ENCODE measurements at places on chromosomes 7 and 10. TPM values are rescaled to one million over a fixed set of nuclear protein-coding genes. Genes with fewer than 3 reads are reported as not detected.

Gene BLNK
- not detected for total RNA-seq

Gene FBXL15
- 4.3 TPM for total RNA-seq

Gene ACTR3C
- 7.4 TPM for total RNA-seq

Gene SFMBT2
- 1.7 TPM for total RNA-seq

Gene SUGCT
- total RNA-seq = 8.4 TPM

Gene FOXP2
- 0.86 TPM for total RNA-seq

Gene ZNF804B
- total RNA-seq = under 0.01 TPM

GRCh38 chr10:77879710-77880109 is 46.8 kb downstream of the DLG5 start:
- no peak for DNase-seq

DNA sequence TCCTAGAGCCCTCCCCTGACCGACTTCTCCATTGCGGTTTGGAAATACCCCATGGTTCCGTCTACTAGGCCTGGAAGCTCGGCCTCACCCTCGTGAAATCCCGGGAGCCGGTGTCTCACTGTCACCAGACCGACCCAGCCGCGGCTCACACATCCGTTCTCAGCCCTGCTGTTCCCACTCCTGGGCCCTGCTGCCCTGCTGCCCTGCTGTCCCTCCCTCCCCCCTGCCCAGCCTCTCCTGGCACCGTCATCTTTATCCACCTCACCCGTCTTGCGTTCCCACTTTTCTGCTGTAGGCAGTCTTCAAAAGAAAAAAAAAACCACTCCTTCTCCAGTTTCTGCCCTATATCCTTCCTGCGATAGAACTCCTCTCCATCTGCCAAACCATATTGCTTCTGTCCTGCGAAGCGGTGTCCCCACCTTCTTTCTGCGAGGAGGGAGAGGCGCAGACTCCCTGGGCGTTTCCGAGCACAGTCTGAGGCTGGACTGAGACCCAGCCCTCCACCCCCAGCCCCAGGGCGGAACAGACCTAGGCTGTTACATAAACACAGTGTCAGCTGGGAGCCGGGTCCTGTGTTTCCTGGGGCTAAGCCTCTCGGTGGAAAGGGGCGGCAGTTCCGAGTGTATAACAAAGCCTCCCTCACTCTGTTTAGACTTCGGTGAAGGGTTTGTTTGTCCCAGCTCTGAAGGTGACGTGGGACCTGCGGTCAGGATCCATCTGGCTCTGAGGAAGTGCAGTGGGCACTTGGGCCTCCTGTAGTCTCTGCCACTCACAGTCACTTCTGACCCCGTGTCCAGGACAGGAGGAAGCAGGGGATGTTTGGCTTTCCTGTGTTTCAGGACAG is 2.8 kb downstream of the AGAP3 start:
- peak; percentile 94 for DNase-seq

DNA sequence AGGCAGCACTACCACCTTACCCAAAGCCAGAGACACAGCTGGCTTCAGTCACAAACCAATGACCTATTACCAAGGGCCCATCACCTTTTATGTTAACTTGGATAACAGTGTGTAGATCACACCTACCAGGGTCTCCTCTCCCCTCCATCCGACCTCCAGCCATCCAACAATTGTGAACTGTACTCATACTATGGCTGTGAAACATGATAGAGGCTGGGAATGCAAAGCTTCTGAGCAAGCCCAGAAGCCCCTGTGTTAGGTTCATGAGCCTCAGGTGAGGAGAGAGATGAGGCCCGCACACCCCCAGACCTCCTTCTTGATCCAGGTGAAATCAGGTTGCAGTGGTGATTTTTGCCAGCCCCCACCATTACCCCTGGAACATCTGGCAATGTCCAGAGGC is 47.7 kb downstream of the PNLIPRP2 start:
- no peak for DNase-seq

DNA sequence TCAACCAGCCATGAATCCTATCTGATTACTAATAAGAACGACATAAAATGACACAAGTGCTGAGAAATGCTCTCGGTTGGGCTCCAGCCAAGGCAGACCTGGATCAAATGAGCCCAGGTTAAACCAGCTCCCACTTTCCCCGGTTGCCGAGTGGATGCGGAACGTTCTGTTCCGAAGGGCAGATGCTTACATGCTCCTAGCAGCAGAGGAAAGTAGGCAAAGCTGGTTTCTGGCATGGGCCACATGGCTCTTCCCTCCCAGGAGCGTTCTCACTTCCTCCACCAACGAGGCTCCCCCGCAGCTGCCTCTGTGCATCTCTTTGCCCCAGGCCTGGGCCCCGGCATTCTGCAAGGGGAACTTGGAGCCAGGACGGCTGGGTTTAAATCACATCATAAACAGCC is 61.8 kb upstream of the SDK1 start:
- DNase-seq = no peak

GRCh38 chr10:132628966-132629900 is 91.6 kb downstream of the INPP5A start:
- peak; percentile 54 for DNase-seq

GRCh38 chr10:91602868-91603568 is 29.9 kb downstream of the PPP1R3C start:
- peak; percentile 59 for DNase-seq

GRCh38 chr10:103780242-103781149 is 74.9 kb downstream of the SH3PXD2A start:
- no peak for DNase-seq

DNA sequence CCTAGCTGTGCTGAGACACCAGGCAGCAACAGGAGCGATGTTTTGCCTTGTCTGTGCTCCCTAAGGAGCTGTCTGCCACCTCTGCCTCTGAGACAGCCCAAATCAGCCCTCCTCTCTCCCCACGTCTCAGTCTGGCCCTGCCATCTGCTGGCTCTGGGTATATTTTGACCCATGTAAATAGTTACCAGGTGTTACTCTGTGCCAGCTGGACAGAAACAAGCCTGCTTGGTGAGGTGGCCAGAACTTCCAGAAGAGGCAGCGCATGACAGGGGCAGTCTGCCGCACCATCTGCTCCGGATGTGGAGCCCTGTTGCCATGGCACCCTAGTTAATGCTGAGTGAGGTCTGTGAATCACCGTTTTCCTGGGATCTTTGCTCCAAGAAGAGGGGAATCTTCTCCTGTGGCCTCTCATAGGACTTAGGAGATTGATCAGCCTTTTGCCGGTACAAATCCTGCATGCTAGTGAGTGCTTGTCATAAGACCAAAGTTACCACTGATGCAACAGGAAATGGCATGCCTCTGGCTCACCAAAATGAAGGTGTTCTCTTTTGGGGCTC is 31.8 kb downstream of the GSTO2 start:
- DNase-seq = peak; percentile 97

GRCh38 chr10:84537447-84537931 is 209.1 kb downstream of the CCSER2 start:
- peak; percentile 66 for DNase-seq

DNA sequence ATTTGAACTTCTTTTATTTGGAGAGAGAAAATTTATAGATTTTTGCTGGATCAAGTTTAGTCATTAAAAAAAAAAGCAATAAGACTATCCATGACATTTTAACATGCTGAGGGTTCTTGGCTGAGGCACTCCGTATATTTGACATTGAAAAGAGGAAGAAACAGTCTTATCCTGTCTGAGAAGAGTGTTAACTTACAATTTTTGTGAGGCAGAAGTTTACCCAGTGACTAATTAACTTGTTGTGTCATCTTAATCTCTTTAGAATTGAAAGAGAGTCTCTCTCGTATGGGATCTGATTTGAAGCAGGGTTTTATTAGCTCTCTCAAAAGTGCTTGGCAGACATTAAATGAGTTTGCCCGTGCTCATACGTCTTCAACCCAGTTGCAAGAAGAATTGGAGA is 39.3 kb downstream of the SEC23IP start:
- peak; percentile 4 for DNase-seq

DNA sequence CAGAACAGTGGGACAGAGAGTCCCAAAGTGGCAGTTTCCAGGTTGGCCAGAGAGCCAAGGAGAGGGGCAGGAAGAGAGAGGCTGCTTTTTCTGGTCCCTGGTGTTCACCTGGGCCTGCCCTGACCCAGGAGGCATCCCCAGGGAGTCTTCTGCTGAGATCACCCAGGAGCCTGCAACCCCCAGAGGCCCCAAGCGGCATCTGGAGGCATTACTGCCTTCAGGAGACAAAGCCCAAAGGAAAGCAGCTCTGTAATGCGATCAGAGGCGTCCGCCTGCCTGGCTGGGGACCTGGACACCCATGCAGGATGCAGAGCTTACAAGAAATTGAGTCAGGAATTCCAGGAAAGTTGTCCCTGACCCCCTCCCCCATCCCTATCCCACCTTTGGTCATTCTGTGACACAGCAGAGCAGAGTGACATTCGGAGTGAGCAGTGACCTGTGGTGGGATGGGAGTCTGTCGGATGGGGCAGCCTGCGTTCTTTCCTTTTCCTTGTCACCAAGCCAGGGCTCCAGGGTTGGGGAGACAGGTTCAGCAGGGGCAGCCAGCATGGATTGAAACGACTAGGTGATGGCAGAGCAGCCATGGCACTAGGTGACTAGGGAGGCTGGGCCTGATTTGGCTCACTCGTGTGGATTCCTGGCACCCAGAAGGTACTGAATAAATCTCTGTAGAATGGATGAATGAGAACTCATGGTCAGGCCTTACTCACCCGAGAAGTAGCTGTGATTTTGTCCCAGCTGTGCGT is 10.4 kb downstream of the UNC5B start:
- DNase-seq = no peak

- DNase-seq = no peak
These were observed 908.6 kb downstream of the SORCS3 start for GRCh38 chr10:105549731-105550130.

DNA sequence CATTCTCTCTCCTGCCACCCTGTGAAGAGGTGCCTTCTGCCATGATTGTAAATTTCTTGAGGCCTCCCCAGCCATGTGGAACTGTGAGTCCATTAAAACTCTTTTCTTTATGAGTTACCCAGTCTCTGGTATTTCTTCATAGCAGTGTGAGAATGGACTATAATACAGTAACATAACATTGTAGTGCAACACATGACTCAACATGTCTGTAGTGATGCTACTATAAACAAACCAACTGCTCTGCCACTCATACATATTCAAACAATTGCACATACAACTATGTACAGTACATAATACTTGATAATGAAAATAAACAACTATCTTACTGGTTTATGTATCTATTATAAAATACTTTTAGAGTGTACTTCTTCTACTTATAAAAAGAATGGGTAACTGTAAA is 7.1 kb downstream of the ATOH7 start:
- peak; percentile 7 for DNase-seq

DNA sequence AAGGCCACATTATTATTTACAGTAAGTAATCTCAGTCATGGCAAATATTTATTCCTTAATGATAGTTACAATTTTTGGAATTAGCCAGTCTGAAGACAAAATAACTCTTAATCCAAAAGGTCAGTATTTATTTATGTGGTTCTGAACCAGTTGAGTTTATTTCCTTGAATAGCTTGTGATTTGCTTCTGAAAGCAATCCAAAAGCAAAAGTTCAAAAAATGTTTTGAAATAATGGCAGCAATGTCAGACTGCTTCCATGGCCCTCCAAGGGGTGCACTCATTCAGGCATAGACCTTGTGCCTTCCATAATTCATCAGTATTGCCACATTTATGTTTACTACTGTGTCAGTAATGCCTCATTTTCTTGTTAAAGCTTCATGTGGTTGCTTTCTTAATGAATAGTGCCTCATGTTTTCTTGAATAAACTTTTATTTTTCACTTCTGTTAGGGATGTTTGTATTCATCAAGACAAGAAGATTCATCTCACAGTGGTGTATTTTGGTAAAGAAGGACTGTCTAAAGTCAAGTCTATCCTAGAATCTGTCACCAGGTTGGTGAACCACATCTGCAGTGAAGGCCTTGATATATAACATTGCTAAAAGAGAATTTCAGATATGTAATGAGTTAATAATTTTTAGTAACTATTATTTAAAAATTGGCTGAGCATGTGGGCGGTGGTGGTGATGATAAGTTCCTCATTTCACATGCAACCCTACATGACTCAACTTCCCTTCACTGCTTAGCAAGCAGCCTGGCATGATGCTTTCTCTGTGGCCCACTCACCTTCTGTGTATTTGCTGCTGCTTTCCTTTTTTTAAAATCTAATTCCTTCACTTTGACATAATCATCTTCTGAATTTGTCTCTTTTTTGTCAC is 22.0 kb downstream of the CSGALNACT2 start:
- peak; percentile 68 for DNase-seq

DNA sequence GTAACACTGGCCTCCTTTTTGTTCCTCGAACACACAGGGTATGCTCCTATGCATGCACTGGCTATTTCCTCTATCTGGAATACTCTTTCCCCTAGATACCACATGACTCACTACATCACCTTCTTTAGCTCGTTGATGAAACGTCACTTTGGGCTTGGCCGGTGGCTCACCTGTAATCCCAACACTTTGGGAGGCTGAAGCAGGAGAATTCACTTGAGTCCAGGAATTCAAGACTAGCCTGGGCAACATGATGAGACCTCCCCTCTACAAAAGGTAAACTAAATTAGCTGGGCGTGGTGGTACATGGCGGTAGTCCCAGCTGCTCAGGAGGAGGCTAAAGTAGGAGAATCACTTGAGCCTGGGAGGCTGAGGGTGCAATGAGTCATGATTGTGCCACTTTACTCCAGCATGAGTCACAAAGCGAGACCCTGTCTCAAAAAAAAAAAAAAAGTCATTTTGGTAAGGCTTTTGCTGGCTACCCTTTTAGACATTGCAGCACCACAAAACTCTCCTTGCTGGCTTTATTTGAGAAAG is 14.5 kb downstream of the ANKIB1 start:
- DNase-seq = no peak

GRCh38 chr7:19944363-19945120 is 171.1 kb upstream of the TMEM196 start:
- DNase-seq = no peak

DNA sequence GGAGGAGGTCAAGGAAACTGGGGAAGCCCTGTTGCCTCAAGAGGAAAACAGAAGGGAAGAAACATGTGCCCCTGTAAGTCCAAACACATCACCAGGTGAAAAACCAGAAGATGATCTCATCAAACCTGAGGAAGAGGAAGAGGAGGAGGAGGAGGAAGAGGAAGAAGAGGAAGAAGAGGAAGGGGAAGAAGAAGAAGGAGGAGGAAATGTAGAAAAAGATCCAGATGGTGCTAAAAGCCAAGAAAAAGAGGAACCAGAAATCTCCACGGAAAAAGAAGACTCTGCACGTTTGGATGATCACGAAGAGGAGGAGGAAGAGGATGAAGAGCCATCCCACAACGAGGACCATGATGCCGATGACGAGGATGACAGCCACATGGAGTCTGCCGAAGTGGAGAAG is 82.7 kb upstream of the SAMD8 start:
- no peak for DNase-seq

- no peak for DNase-seq
These were observed 405 bp upstream of the ENTPD1 start for GRCh38 chr10:95755511-95756004.

GRCh38 chr7:158348446-158348845 is 239.2 kb downstream of the PTPRN2 start:
- no peak for DNase-seq
